ENCODE measurements at places on chromosomes 12 and 14.

- no peak for DNase-seq
Measured at GRCh38 chr14:59427653-59428580, 37.3 kb downstream of the GPR135 start.

GRCh38 chr12:21677622-21678277, 20.1 kb upstream of the LDHB start:
- no peak for DNase-seq

DNA sequence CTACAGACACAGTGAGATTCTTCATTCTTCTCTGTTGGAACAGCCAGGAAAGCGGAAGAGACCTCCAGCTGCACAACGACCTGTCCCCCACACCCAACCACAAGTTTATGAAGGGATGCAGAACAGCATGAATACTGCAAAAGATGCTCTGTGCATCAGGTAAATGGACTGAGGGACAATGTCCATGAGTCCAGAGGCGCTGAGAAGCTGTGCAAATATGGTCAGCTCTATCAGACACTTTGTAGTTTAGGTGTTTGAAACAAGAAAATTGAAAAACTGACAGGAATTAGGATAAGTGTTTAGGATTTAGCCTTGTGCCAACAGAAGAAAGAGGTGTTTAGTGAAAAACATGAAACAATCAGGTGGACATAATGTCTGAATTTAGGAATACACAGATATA, 33.1 kb upstream of the PZP start:
- no peak for DNase-seq

DNA sequence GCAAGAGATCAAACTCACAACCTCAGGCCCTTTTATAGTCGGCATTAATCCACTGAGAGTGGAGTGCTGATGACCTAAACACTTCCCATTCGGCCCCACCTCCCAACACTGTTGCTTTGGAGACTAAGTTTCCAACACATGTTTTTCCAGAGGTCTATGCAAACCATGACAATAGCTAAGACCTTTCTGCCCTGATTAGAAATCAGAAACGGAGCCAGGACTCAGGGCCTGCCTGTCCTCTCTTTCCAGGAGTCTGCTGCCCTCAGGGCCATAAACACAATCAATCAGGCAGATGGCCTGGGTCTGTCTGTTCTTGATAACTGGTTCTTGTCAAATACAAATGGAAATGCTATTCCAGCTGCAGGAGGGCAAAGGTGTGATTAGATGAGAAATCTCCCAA, 97.2 kb upstream of the PSMC1 start:
- DNase-seq, result no peak

DNA sequence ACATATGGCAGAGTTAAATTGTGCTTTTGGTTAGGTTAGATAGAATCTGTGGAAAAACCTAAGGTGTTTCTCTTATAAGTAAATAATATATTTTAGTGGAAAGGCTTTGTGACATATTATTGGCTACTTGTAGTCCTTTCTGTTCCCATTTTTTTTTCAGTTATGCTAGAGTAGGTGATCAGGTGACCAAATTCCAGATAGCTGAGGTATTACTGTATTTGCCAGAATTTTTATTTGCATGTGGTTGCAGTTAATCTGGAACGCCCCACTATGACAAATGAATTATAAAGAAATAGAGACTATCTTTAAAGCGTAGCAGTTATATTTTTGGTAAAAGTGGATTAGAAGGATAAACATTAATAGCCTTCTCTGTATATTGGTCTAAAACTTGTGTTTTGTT, 52.0 kb downstream of the ARHGAP5 start:
- no peak for DNase-seq

- no peak for DNase-seq
Measured at GRCh38 chr12:116599285-116600136, 40.3 kb downstream of the MAP1LC3B2 start.

DNA sequence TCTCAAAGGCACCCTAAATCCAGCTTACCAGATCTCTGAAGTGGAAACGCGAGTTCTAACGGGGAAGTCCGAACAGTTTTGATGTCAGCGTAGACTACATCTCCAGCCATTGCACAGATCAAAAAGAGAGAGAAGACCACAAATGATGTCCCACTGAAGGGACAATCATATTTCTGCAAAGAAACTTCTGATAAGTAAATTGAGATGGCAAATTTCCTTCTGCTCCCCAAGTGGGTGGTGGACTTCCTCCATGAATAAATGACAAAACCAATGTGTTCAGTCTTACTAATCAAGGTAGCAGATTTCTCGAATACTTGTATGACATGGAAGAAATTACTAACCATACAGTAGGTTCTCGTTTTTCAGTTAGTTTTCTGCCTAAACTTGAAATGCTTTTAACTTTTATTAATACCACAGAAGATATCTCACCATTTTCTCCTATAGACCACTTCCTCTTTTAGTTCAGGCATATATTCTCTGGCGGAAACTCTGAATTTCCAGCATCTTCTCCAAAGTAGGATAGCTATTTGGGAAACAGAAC, at the start of gene CLECL1:
CLECL1 (minus strand) TSS at position 177 of the 541 bp plus-strand sequence.
- DNase-seq, result no peak

- no peak for DNase-seq
Measured at GRCh38 chr12:6529291-6529737, 5.0 kb upstream of the GAPDH start.

DNA sequence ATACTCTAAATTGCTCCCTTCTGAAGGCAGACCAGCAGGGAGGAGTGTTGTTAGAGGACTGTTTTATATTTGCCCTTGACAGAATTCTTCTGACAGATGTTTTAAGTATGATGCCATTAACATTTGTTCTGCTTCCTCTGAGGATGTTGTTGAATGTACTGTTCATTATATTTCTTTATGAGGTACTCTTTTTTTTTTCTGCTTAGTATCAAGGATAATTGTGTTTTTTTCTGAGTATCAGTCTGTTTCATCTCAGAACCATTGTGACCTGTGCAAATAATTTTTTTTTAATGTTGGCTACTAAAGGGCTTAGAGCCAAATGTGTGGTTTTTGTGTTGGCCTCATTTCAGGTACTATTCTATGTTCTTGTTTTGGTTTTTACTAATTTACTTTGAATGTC, 10.6 kb downstream of the METAP2 start:
- DNase-seq, result no peak

- DNase-seq, result no peak
Measured at GRCh38 chr12:76266797-76267196, 81.4 kb downstream of the BBS10 start.

DNA sequence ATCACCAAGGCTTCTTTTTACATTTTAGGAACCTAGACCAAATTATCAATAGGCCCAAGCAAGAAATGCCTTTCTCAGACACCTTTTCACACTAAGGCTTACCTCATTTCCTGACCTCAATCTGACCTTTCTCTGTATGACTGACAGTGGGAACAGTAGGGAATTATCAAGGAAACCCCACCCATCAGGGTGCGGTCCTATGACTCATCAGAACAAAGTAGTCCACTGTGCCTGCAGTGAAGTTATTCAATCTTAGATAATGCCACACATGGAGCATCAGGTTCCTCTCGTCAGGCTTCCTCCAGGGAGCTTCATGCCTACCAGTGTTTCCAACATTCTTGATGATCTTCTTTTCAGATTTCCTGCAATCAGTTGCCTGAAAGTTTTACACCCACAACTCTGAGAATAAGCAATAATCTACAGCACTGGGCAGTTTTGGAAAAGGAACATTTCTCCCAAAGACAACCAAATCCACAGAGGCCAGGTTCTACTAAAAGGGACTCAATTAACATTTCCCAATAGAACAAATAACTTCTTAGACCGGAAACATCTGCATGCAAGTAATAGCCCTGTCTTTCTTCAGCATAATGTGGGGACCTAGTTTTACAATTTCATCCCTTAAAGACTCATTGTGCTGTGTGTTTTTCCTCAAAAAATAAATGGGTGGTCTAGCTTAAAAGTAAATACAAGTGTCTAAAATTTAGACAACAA, 35.9 kb upstream of the TMTC2 start:
- no peak for DNase-seq

GRCh38 chr12:106193394-106194215, 54.2 kb downstream of the CKAP4 start:
- no peak for DNase-seq

DNA sequence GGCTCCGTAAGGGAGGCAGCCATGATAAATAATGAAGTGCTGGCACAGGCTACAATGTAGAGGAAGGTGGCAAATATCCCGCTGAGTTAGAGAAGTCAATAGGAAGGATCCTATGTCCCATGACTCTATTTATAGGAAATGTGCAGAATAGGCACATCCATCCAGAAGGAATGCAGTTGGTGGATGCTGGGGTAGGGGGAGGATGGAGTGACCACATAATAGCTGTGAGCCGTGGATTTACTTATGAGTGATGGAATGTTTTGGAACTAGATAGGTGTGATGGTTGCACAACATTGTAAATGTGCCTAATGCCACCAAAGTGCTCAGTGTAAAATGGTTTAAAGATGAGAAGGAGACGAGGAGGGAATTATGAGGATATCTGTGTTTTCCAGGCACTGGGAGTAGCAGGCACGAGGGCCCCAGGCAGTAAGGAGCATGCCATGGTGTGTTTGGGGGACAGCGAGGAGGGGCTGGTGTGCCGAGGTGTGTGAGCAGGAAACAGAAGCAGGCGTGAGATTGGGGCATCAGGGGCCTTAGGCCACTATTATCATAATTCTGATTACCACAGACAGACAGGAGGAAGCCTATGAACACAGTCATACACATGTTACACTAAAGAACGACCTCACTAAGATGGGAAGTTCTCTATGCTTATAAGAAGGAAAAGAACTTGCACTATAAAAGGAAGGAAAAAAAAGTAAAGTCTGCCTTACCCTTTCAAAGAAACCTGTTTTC, 837.3 kb upstream of the TMEM132C start:
- DNase-seq, result no peak
